Activated T-cell treated with anti-CD3 and anti-CD28 coated beads, Interleukin-2, amount 50 U/mL, for 72 hours (primary cell): ENCODE measurements at places on chromosomes 5 and 9. TPM values are rescaled to one million over a fixed set of nuclear protein-coding genes. Genes with fewer than 3 reads are reported as not detected.

The PKD2L2 gene
- not detected for total RNA-seq

The EFNA5 gene
- not detected for total RNA-seq

DNA sequence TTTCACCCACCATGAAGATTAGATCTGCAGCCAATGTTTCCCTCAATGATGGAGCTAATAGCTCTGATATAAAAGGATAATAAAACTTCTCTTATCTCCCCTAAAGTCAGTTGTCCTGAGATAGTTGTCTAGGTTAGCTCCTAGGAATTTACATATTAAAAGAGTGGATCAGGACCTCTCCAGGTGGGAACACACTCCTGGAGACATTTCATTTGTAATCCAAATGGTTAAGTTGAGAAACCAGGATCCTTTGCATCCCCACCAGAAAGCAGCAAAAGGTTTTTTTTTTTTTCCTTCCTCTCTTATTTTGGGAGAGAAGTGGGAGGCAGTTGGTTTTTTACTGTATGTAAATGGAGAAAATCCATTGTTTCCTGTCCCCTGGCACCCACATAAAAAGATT, 182.5 kb upstream of the FBXL17 start:
- no peaks in the 10 kb centered on the region for H3K36me3 ChIP-seq
- no peak for DNase-seq
- no peak overlapping the region for H3K4me3 ChIP-seq
- H3K27ac ChIP-seq, result no peak overlapping the region
- peaks cover 7% of the 10 kb centered on the region for H3K27me3 ChIP-seq

The SLC28A3 gene
- 1.5 TPM for total RNA-seq

GRCh38 chr5:108432024-108432423, 50.1 kb upstream of the FBXL17 start:
- peaks cover 2% of the 10 kb centered on the region for H3K36me3 ChIP-seq
- H3K27ac ChIP-seq, result no peak overlapping the region
- no peak overlapping the region for H3K4me3 ChIP-seq

- H3K4me1 ChIP-seq, result no peaks in the 10 kb centered on the region
- no peak for DNase-seq
- no peaks in the 10 kb centered on the region for H3K27me3 ChIP-seq
- peaks cover 4% of the 10 kb centered on the region for H3K36me3 ChIP-seq
Observed at GRCh38 chr9:26870292-26870691, 22.3 kb downstream of the CAAP1 start.

DNA sequence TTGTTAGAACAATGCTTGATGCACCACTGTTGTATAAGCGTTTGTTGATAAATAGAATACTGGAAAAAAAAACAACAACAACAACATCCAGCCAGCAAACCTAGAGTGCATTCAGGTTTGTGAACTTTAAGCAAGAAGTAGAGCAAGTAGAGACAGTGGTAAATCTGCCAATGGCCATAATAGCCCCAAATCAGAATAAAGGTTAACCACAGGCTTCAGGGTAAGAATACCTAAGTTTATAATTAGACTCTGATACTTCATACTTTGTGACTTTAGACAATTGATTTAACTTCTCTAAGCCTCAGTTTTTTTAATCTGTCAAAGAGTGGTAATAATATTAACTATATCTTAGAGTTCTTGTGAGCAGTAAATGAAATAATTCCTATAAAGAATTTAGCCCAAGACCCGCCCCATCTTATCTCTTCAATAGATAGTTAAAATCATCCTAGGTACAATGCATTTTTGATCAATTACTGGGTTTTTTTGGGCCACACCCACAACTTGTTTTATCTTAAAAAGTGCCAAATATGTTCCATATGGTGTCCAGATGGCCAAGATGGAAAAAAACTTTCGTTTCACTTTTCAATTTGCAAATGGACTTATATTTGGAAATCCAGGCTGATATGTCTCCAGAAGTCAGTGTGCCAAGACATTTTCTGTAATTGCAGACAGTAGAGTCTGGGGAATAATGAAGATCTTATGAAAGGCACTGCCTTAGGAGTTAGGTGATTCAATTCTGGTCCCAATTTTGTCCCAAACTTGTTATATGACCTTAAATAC, 24.5 kb upstream of the DPYSL3 start:
- no peaks in the 10 kb centered on the region for H3K4me1 ChIP-seq
- no peak overlapping the region for H3K27ac ChIP-seq
- no peak overlapping the region for H3K4me3 ChIP-seq
- no peak for DNase-seq

DNA sequence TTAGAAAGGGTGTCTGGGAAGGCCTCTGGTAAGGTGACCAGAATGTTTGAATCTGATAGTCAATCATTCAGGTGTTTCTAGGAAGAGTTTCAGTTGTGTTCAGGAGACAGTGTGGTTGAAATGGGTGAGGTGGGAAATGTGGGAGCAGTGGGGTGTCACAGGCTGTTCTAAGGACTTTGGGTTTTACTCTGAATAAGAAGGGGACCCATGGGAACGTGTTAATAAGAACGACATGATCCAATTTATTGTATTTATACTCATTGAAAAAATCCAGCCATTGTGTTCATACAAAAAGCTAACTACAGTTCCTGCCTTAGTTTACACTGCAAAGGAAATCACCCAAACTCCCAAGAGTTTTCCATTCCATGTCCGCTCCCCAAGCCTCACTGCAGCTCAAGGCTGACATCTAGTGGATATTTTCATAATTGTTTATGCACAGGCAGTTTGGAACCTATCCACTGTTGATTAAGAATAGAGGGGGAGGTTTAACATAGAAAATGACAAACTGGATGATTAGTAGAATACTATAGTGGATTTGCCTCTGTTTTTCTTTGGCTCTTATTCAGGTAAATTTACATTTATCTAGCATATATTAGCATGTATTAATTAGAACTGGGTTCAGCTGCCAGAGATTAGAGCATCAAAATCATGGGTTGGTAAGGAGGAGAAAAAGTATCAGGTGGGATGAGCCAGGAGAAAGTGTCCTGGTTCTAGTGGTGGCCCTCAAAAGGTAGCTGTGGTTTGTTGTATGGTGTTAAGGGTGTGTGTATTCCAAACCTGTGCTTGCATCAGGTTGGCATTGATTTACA, 17.7 kb downstream of the CAVIN4 start:
- no peak overlapping the region for H3K4me3 ChIP-seq
- H3K4me1 ChIP-seq, result peaks cover 26% of the 10 kb centered on the region
- H3K27me3 ChIP-seq, result peaks cover 15% of the 10 kb centered on the region
- peak; percentile 39 for DNase-seq
- no peaks in the 10 kb centered on the region for H3K36me3 ChIP-seq

DNA sequence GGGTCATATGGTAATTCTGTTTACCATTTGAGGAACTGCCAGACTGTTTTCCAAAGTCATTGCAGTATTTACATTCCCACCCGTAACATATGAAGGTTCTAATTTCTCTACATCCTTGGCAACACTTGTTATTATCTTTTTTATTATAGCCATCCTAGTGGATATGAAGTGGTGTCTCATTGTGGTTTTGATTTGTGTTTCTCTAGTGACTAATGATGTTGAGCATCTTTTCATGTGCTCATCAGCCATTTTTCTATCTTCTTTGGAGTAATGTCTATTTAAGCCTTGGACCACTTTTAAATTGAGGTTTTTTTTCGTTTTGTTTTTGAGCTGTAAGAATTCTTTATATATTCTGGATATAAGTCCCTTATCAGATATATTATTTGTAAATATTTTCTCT, 132.8 kb upstream of the RUSC2 start:
- no peaks in the 10 kb centered on the region for H3K36me3 ChIP-seq
- H3K4me3 ChIP-seq, result no peak overlapping the region
- no peak overlapping the region for H3K27ac ChIP-seq
- no peaks in the 10 kb centered on the region for H3K4me1 ChIP-seq
- peaks cover 10% of the 10 kb centered on the region for H3K27me3 ChIP-seq
